Peyer's patch (tissue), 4 donors: ENCODE measurements at places on chromosomes 11 and 22. TPM values are rescaled to one million over a fixed set of nuclear protein-coding genes. Genes with fewer than 3 reads are reported as not detected.

DEUP1 gene
- total RNA-seq, result not detected

FHIP1B gene
- total RNA-seq, result 311 TPM

P2RX3 gene
- total RNA-seq, result 0.80 TPM

UPB1 gene
- 0.80 TPM for total RNA-seq

MMP11 gene
- total RNA-seq, result 19.5 TPM

SPDYC gene
- total RNA-seq, result not detected

ACCS gene
- 70.7 TPM for total RNA-seq

DDTL gene
- not detected for total RNA-seq

MRGPRE gene
- not detected for total RNA-seq

GGTLC2 gene
- total RNA-seq, result not detected

OSBP2 gene
- total RNA-seq, result 4.4 TPM

B3GAT3 gene
- 33.0 TPM for total RNA-seq

P4HA3 gene
- total RNA-seq, result not detected

POU2F3 gene
- total RNA-seq, result 2.8 TPM

NAALADL1 gene
- 763 TPM for total RNA-seq

PITPNB gene
- 24.7 TPM for total RNA-seq

OR5T1 gene
- not detected for total RNA-seq

PPP2R1B gene
- total RNA-seq, result 41.4 TPM

GRAP2 gene
- 6.1 TPM for total RNA-seq

ZNF408 gene
- 6.3 TPM for total RNA-seq

ACRV1 gene
- not detected for total RNA-seq
